ENCODE measurements at places on chromosomes 1 and 21.

GRCh38 chr1:234704106-234704887 is 94.3 kb upstream of the IRF2BP2 start:
- DNase-seq, result no peak

DNA sequence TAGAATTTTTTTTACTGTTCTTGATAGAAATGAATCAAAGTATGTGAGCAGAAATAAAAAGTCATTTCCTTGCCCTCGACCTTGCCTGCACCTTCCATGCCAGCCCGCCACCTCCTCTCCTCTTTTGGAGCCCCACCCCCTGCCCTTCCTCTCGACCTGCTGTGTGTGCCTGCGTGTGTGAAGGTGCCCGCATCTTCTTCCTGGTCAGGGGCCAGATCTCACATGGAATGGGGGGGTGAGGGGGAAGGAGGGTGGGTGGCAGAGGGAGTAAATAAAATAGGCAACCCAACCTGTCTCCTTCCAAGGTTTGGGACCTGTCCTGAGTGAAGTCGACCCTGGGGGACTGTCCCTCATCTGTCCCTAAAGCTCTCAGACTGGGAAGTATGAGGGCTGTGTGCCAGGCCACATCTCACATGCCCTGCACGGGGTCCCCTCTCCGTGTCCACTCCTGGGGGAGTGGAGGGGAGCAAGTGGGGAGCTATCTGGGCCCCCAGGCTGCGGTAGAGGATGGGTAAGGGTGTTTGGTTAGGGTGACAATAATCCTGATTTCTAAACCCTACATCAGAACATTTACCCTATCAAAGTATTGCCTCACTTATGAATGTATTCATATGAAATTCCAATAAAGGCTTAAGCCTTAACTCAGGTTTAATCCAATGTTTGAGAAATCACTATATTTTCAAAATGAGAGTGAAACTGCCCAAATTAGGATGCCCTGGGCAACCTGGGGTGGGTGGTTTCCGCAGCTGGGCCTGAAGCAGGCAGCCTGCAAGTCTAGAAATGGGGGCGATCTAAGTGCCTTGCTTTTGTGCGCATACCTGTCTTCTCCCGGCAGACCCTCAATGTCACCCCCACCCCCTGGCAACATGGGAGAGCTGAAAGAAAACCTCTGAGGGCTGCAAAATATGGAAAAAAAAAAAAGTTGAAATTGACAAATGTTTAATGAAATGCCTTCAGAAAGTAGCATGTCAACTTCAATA is 15.4 kb downstream of the AMPD2 start:
- DNase-seq, result no peak

- DNase-seq, result no peak
Observed at GRCh38 chr1:95640746-95641145, 406.7 kb downstream of the RWDD3 start.

DNA sequence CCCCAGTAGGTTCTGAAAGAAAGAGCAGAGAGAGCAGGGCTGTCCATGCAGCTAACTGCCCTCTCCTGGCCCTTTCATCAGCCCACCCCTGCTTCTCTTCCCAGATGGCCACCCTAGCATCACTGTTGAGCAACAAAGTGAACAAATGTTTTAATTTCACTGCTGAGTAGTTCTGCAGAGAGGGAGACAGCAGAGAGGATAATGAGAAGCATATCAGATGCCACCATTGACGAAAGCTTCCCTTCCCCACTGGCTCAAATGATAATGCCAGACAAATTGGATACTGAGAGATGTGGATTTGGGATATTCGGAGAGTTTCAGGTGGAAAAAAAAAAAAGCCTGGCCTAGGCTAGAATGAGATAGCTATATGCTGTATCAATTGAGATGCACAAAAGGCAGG is 46.8 kb downstream of the ZBTB40 start:
- no peak for DNase-seq

DNA sequence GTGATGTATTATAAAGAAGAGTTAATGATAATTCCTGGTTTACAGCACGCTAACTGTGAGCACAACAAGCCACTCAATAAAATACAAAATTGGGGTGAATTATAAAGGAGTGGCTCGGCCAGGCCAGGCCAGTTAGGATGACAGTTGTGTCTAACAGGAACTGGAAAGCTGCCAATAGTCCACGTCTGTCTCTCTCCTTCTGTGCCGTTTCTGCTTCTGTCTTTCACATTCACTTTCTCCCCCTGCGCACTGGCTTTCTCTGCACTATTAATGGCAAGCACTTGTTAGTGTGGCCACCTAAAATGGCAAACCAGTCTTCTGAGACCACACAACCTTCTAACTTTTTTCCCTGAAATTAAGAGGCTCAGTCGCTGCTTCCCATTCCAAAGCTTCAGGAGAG is 394.3 kb downstream of the NTNG1 start:
- no peak for DNase-seq

DNA sequence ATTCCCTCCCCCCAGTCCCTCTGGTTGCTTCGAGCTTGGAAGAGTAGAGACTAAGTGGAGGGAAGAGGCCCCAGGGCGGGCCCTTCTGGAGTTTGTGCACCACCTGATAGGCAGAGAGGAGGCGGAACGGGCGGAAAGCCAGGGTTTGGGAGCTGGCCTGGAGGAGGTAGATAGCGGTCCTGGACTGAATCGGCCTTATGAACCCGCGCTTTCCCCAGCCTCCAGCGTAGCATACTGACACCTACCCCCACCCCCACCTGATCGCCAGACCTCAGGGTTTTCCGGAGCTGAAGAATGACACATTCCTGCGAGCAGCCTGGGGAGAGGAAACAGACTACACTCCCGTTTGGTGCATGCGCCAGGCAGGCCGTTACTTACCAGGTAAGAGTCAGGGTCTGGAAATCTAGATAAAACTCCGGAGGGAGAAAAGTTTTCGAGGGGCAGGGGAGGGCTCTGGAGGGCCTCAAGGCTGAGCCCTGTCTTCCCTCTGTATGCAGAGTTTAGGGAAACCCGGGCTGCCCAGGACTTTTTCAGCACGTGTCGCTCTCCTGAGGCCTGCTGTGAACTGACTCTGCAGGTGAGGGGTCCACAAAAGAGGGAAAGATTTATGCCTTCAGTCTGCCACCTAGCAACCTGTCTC is 705 bp downstream of the UROD start:
- DNase-seq, result peak; percentile 31

DNA sequence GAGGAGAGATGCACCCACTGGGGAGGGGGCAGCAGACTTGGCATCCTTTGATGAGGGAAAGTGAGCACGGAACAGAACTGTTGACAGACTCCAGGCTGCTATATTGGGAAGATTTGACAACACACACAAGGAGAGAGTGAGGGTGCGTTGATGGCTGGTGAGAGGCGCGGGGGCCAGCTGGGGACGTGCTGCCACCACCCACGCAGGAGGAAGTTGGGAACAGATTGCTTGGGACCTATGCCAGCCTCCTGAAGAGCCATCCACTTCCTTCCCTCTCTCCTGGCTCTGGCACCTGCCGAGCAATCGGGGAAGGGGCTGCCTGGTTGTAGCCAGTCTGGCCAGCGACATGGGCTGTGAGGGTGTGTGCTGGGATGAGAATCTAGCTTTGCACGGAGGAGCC is 223.7 kb upstream of the CSF3R start:
- DNase-seq, result no peak

DNA sequence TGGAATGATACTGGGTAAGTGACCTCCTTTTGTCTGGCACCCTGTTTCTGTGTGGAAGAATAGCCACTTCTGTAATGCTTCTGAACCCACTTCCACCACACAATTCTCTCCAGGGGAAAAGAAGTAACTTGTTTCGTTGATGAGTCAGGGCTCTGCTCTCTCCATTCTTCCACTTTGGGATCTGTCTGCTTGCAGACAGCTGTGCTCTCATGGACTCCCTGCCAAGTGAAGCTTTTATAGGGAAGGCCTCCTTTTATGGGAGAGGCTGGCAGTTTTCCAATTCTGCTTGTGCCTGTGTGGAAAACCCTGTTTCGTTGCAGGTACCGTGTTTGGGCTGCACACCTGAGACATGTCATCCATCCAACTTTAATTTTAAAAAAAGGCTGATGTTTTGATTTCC is 130.7 kb downstream of the GIPC2 start:
- no peak for DNase-seq

DNA sequence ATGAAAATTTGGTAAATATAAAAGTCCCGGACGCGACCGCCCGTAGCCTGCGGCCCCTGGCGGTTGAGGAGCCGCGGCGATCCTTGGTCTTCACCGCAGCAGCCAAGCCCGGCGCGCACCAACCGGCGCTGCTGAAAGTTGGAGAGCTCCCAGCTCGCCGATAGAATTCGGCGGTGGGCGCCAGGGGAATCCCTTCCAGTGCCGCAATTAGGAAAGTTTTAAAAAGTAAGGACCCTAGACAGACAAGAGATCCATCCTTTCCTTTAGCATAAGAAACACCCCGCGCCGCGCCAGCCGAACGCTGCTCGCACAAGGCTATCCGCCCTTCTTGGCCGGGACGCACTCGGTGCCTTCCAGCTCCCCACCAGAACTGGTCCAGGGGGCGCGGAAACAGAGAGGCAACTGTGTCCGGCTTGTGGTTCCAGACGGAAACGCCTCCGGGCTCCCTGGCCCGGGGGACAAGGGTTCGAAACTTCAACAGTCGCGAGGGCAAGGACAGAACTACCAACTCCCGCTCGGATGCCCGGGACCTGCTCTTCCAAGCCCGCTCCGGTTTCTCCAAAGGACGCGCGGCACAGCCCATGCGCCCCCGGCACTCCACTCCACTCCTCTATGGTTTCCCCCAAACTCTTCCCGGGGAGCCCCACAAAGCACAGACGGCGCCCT is 1.7 kb downstream of the FAM78B start:
- no peak for DNase-seq

DNA sequence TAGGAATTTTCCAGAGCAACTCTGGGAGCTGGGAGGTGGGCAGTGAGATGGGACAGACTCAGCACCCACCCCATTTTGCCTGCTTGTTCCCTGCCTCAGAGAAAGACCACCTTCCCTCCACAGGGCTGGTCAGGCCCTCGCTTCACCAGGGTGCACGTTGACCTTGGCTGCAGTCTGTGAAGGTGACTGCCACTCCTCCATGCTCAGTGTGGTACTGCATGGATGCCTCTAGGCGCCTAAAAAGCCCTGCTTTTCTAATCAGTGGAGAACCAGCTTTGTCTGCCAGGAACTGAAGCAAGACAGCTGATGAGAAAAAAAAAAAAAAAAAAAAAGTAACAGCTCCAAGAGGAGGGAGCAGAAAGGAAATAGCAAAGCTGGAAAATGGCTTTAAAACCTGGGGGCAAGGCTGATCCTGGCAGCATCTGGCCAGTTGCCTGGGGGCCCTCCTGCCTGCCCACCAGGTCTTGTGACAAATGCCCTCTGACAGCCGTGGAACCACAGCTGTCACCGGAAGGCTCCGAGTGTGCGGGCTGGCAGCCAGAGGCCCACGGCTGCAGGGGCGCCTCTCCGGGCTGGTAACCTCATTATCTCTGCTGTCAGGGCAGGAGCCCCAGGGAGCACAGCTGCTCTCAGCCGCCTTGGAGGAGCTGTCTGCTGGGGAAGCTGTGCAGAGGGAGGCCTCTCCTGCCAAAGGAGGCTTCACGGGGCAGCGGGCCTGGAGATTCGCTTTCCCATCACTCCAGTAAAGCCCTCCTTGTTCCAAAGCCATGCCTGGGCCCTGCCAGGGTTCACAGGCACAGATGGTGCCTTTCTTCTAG is 13.7 kb downstream of the KIAA1614 start:
- DNase-seq, result no peak

- DNase-seq, result no peak
Observed at GRCh38 chr1:168583571-168583970, 7.2 kb downstream of the XCL1 start.

DNA sequence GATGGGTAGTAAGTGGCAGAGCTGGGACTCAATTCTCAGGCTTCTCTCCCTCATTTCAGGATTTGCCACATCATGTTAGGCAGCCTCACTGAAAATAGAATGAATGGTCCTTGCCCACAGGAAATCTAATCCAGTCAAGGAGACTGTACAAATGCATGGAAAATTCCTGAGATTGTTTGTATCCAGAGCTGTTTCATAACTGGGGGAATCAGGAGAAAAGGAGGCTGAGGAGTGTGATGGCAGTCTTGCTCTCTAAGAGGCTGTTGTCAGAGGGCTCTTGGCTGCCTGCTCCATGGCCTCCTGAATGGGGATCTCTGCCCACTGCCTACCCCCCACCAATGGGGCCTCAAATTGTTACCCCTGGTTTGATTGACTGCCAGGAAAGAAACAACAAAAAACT is 141.9 kb upstream of the TNR start:
- no peak for DNase-seq

DNA sequence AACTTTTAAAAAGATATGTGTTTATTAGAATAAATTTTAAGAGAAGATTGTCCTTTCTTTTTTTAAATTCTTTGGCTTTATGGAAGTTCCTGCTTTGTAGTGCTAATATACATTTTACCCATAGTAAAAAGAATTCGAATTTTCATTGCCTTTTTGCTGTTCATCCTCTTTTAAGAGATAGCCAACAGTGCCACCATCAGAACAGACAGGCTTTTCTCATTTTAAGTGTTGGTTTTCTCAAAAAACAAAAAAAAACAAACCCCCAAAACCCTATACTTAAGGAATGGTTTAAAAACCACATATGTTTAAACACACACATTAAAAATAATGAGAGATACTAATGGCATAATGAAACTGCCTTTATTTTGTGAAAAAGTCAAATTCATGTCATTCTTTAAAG is 118.8 kb downstream of the NEK7 start:
- DNase-seq, result no peak

Data from activated T-cell treated with anti-CD3 and anti-CD28 coated beads for 24 hours (primary cell).